Renal cortex interstitium (tissue), 15 donors: ENCODE measurements at places on chromosomes 7 and 10. TPM values are rescaled to one million over a fixed set of nuclear protein-coding genes. Genes with fewer than 3 reads are reported as not detected.

DNA sequence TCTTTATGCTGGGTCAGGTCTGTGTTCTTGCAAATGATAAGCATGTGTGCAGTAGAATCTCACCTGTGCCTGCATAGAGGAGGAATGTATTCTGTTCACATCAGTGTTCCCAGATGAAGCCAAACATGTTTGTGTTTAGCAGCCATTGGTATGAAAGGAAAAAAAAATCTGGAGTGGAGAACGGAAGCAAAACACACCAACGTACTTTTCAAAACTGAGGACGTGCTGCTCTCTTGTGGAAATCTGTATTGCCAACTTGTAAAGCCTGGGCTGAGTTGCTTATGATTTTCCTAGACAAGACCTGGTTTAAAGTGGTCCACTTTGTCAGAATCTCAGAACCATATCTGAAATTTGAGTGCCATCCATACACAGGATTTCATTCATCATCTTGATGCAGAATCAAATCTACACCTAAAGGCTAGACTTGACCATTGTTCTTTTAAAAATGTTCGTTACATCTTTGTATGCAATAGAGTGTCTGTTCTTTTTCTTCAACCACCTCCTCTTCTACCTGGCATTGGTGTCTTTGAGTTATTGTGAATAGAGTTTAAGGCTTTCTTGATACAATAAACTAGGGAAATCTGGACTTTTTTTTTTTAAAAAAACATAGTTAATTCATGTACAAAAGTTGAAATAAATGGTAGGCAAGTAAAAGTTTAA is 367.7 kb downstream of the PHF14 start:
- DNase-seq: no peak

NRCAM gene
- 17.3 TPM for polyA plus RNA-seq

ITGB1 gene
- polyA plus RNA-seq: 637 TPM

DNA sequence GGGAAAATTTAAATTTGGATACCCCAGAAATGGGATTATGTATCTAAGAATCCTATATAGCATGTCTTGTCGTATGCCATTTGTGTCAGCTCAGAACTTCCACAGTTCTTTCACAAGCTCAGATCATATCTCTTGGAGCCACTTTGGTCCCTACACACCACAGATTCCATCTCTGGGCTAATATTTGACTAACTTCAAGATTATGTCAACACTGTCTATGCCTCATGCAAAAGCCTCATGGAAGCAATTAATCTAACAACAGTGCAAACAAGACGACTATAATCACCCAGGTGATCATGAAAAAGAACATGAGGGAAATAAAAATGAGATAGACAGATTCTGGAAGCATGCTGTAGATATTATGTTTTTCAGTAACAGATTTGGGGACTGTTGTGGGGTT is 189.1 kb downstream of the LRRTM3 start:
- no peak for DNase-seq

GRCh38 chr10:12945690-12946359 is 55.7 kb downstream of the CCDC3 start:
- no peak for DNase-seq
